ENCODE measurements at places on chromosomes 2 and 18.

- H3K36me3 ChIP-seq: no peaks in the 10 kb centered on the region
- no peak overlapping the region for H3K4me3 ChIP-seq
- H3K27ac ChIP-seq: no peak overlapping the region
- no peaks in the 10 kb centered on the region for H3K27me3 ChIP-seq
- DNase-seq: no peak
These were observed 230.9 kb upstream of the FSIP2 start for GRCh38 chr2:185507719-185508118.

GRCh38 chr2:74554820-74555531, 456 bp downstream of the DOK1 start:
- H3K36me3 ChIP-seq: peaks cover 7% of the 10 kb centered on the region
- peak overlapping the region; percentile 92 for H3K27ac ChIP-seq
- H3K4me1 ChIP-seq: peaks cover 24% of the 10 kb centered on the region

GRCh38 chr2:144738749-144739148, 218.8 kb upstream of the ZEB2 start:
- no peak for DNase-seq
- H3K27me3 ChIP-seq: peaks cover 5% of the 10 kb centered on the region
- H3K4me3 ChIP-seq: no peak overlapping the region
- no peak overlapping the region for H3K27ac ChIP-seq
- H3K36me3 ChIP-seq: no peaks in the 10 kb centered on the region

DNA sequence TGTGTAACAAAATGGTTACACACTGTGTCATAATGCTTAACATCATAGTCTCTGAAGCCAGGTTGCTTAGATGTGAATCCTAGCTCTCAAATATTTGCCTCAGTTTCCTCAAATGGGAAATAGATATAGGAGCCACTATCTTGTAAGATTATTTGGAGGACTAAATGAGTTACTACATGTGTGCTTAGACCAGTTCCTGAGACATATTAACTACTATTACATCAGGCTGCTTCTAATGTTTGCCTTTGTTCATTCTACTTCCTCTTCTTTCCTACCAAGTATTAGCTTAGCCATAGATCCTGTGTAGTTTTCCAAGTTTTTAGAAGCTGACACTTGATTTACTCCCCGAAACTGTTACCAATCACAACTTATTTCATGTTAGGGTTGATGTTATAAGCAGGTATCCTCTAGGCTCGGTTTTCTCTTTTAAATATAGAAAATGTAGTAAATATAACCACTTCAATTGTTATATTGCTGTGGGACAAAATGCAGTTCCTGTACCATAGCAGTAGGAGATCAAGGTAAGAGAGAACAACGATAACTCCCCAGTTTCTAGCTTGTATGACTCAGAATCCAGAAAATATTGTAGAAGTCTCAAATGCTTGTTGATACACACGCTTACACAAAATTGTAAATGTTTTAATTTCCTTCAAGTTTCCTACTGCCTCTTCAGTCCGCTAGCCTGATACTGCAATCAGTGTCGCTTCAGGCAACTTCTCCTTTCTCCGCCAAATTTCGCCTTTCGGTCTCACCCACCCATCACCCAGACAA, 751 bp upstream of the DNAJC10 start:
- H3K27me3 ChIP-seq: peaks cover 13% of the 10 kb centered on the region
- H3K4me3 ChIP-seq: no peak overlapping the region
- H3K27ac ChIP-seq: no peak overlapping the region
- peaks cover 3% of the 10 kb centered on the region for H3K36me3 ChIP-seq
- DNase-seq: no peak
- H3K4me1 ChIP-seq: peaks cover 6% of the 10 kb centered on the region

GRCh38 chr18:74171910-74172606, 23.7 kb downstream of the TIMM21 start:
- peak overlapping the region; percentile 61 for H3K27ac ChIP-seq
- no peak for DNase-seq
- H3K4me3 ChIP-seq: peak overlapping the region; percentile 49

GRCh38 chr2:157508676-157509075, 64.8 kb upstream of the CYTIP start:
- no peak overlapping the region for H3K4me3 ChIP-seq
- peaks cover 7% of the 10 kb centered on the region for H3K36me3 ChIP-seq
- no peak for DNase-seq
- peaks cover 44% of the 10 kb centered on the region for H3K27me3 ChIP-seq

GRCh38 chr2:9573013-9573720, 17.5 kb upstream of the ADAM17 start:
- H3K27ac ChIP-seq: peak overlapping the region; percentile 87
- H3K27me3 ChIP-seq: no peaks in the 10 kb centered on the region
- H3K4me1 ChIP-seq: peaks cover 9% of the 10 kb centered on the region
- peak overlapping the region; percentile 13 for H3K4me3 ChIP-seq

- DNase-seq: no peak
- no peak overlapping the region for H3K27ac ChIP-seq
- no peak overlapping the region for H3K4me3 ChIP-seq
- H3K27me3 ChIP-seq: no peaks in the 10 kb centered on the region
- no peaks in the 10 kb centered on the region for H3K4me1 ChIP-seq
These were observed 35.8 kb downstream of the PRELID3A start for GRCh38 chr18:12443551-12443950.

DNA sequence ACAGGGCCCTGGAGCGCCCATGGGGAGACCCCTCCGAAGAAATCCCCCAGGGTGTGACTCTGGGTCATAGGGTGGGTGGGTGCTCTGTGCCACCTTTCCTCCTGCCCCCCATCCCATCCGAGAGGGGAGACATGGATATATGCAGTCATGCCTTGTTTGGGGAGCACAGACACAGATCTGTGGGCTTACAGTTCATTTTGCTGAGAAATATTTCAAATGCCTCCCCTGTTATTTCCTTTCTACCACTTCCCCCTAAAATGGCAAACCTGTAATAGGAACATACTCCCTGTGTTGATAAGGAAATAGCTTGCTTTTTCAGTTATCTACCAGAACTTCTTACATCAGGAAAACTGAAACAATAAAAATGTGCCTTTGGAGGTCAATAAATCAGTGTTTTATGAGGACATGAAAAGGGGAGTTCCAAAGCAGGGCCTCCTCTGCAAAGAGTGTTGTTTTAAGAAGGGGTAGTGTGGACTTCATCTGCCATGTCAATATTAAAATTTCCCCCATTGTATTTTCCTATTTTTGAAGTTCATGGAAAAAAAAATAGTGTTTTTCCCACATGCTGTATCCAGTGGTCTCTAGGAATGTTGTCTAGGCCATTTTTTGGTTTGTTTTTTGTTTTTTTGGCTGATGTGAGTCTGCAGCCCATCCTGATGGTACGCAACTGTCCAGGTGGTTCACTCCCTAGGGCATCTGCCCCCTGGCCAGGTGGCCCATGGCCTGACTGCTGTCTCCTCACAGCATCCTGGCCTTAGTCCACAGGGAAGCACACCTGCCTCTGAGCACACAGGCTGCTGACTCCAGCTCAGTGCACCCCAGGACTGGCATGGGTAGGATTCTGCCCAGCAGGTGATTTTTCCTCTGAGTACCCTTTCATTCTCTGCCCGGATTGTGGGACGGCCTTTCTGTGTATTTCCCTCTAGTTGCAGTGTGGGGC, 3.7 kb downstream of the TNFRSF11A start:
- peaks cover 81% of the 10 kb centered on the region for H3K27me3 ChIP-seq
- H3K4me3 ChIP-seq: no peak overlapping the region
- H3K27ac ChIP-seq: no peak overlapping the region

DNA sequence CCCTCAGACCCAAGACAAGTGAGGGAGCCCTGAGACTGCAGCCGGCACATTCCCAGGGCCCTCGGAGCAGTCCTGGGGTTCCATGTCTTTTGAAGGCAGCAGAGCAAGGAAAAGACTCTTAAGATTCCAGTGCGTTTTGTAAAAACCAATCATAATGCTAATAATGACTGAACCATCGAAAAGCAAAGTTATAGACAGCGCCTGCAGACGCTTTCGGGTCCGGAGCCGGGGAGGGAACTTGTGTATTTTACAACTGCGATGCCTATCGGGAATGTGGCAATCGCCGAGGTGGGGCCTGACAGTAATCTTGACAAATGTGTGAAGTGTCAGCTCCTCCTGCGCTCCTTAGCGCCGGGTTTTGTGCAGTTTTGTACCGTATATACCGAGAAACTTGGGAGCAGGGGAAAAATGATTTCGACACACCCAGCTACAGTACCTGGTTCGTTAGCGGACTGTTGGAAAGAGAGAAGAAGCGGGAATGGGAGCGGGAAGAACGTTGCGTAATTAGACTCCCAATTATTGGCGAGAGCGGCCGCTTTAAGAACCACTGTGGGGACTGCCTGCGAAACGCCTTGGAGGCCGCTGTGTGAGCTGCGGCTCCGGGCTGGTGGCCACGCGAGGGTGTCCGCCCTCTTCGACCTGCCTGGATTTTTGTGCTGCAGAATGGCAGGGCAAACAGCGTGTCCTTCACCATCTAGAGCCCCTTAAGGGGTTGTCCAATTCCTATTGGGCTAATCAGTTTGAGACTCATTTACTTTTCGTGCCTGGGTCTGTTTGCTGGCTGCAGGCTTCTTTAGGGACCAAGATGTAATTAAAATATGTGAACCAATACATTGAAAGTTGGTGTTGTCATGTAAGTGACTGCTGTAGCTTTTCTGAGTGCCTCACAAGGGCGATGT, 2.4 kb downstream of the EPAS1 start:
- no peaks in the 10 kb centered on the region for H3K36me3 ChIP-seq
- H3K27ac ChIP-seq: peak overlapping the region; percentile 32
- H3K4me1 ChIP-seq: peaks cover 44% of the 10 kb centered on the region
- DNase-seq: no peak
- peak overlapping the region; percentile 92 for H3K4me3 ChIP-seq

DNA sequence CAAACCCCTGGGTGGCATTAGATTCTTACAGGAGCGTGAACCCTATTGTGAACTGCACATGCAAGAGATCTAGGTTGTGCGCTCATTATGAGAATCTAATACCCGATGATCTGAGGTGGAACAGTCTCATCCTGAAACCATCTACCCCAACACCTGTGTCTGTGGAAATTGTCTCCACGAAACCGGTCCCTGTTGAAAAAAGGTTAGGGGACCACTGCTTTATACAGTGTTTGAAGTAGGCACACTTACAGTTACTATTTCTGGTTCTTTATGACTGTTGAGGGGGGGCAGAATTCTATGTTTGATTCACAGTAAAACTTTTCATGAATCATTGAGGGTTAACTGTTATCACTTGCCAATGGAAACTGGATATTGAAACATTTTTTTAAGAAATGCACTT, 72.0 kb downstream of the RIF1 start:
- H3K27ac ChIP-seq: no peak overlapping the region
- peaks cover 9% of the 10 kb centered on the region for H3K4me1 ChIP-seq
- no peak for DNase-seq

- peak overlapping the region; percentile 93 for H3K27ac ChIP-seq
- H3K27me3 ChIP-seq: no peaks in the 10 kb centered on the region
- H3K36me3 ChIP-seq: no peaks in the 10 kb centered on the region
- H3K4me3 ChIP-seq: peak overlapping the region; percentile 88
These were observed 29.2 kb upstream of the STK17B start for GRCh38 chr2:196200557-196200956.

- no peak overlapping the region for H3K4me3 ChIP-seq
- H3K27ac ChIP-seq: no peak overlapping the region
- no peaks in the 10 kb centered on the region for H3K27me3 ChIP-seq
- DNase-seq: no peak
- peaks cover 6% of the 10 kb centered on the region for H3K4me1 ChIP-seq
- peaks cover 2% of the 10 kb centered on the region for H3K36me3 ChIP-seq
These were observed 6.7 kb upstream of the CLK1 start for GRCh38 chr2:200871151-200871550.

DNA sequence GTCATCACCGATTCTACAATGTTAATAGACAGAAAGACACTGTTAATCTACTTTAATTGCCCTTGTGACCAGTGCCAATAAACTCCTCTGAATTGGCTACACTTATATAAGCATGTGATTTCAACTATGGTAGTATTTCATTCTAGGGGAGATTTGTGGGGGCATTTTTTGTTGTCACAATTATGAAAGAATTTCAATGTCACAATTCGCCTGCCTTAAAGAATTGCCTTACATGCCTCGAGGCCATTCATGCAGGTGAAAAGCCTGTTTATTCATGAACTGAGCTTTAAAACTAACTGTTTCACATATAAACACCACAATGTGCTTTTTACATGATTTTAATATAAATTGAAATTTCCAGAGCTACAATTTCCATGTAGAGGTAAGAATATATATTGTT, 162.8 kb downstream of the GCA start:
- DNase-seq: no peak
- no peaks in the 10 kb centered on the region for H3K4me1 ChIP-seq

- peaks cover 2% of the 10 kb centered on the region for H3K4me1 ChIP-seq
- H3K36me3 ChIP-seq: peaks cover 3% of the 10 kb centered on the region
- H3K27me3 ChIP-seq: peaks cover 19% of the 10 kb centered on the region
- DNase-seq: no peak
These were observed 39.9 kb downstream of the ADD2 start for GRCh38 chr2:70728128-70728527.

GRCh38 chr2:199606193-199606780, 148.5 kb upstream of the SATB2 start:
- H3K27me3 ChIP-seq: peaks cover 14% of the 10 kb centered on the region
- no peak for DNase-seq
- H3K27ac ChIP-seq: no peak overlapping the region
- H3K4me1 ChIP-seq: peaks cover 3% of the 10 kb centered on the region
- no peak overlapping the region for H3K4me3 ChIP-seq
- H3K36me3 ChIP-seq: no peaks in the 10 kb centered on the region

DNA sequence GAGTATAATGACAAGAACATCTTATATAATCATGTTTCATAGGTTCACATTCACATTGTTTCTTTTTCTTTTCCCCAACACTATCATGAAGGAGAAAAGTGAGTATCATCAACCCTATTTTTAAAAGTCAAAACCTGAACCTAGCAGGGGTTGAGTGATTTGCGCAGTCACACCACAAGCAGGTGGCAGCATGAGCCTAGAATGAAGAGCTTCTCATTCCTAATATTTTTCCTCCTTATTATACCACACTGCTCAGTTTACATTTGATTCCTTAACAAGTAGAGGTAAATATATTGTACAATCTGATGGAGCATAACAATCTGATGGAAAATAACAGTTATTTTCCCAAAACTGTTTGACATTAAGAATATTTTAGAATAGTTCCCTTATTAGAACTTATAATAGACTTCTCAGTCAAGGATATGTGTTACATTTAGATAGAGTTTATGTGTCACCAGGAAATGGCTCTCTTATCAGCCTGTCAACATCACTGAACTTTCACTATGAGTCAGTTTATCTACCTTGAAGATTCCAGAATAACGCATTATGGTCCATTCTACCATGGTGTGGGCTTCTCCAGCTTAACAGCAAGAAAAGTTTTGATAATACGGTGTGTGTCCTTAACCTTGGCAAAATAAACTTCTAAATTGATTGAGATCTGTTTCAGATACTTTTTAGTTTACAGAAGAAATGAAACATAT, 119.5 kb downstream of the NEB start:
- H3K27ac ChIP-seq: peak overlapping the region; percentile 80
- peaks cover under 1% of the 10 kb centered on the region for H3K36me3 ChIP-seq
- H3K4me3 ChIP-seq: peak overlapping the region; percentile 15
- DNase-seq: no peak

GRCh38 chr2:9678544-9678943, 47.7 kb upstream of the YWHAQ start:
- peaks cover 5% of the 10 kb centered on the region for H3K27me3 ChIP-seq
- H3K36me3 ChIP-seq: no peaks in the 10 kb centered on the region
- no peak overlapping the region for H3K4me3 ChIP-seq
- no peak overlapping the region for H3K27ac ChIP-seq
- H3K4me1 ChIP-seq: peaks cover 11% of the 10 kb centered on the region
